ENCODE measurements at places on chromosomes 2 and 18.

DNA sequence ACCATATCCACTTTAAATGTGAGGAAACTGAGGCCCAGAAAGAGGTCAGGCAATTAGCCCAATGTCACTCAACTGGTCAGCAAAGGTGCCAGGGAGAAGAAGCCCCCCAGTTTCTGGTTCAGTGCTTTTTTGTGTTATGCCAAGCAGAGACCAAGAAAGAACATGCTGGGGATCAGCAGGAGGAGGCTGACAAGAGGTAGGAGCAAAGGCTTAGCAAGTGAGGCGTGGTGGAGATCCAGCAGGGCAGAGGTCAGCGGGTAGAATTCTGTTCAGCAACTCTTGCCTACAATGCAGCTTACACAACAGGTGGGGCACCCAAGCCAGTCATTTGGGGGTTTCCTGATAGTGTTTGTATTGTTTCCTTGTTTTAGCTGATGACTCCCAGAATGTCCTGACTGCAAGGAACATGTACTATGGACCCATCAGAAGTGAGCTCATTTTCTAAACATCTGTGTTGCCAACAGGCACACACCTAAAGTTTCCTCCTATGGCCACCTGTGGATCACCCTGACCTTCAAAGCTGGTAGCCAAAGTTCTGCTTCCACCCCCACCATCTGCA, 28.2 kb downstream of the LPIN2 start:
- DNase-seq = no peak

GRCh38 chr18:53909668-53910067, 314.8 kb downstream of the MBD2 start:
- DNase-seq = no peak

DNA sequence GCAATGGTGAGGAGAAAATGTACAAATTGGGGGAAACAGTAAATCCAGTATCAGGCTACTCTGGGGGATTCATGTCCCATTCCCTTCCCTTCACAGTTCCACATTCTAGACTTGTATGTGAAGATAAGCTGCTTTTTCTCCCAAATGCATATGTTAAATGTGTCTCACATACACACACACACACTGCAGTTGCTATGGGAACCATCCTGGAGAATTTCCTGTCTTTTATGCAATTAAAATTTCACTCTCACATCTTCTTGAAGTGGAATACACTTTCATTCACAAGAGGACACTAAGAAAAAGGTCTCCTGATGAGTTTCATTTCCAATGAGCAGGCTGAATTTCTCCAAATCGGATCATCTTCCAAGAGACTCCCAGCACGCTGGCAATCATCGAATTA, 366.0 kb downstream of the LRATD1 start:
- DNase-seq = no peak

GRCh38 chr2:10168221-10168620, 45.7 kb downstream of the RRM2 start:
- DNase-seq = peak; percentile 43

- no peak for DNase-seq
Measured at GRCh38 chr18:25174324-25174723, 177.6 kb downstream of the ZNF521 start.

GRCh38 chr18:3995476-3996102, 459.5 kb downstream of the DLGAP1 start:
- DNase-seq = peak; percentile 74

GRCh38 chr2:8544171-8544785, 137.6 kb upstream of the ID2 start:
- DNase-seq = no peak

- peak; percentile 29 for DNase-seq
Measured at GRCh38 chr18:75874401-75875089, 447.0 kb upstream of the SMIM21 start.

GRCh38 chr18:59721931-59722330, 24.7 kb upstream of the CCBE1 start:
- no peak for DNase-seq

DNA sequence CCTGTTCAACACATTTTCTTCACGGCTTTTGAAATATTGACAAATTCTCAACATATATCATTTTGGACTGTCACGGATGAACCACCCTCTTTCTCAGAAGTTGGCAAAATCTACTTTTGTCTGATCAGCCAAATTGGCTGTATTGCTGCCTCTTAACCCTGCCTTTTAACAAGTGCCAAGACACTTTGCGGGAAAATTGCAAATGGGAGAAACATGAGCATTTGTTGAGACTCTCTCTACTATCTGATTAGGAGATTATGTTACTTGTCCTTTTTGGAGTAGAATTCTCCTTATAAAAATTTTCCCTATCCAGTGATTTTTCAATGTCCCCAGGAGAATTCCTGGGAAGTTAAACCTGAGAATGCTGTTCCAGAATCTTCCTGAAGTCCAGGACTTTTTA, 256.2 kb upstream of the ZSWIM2 start:
- DNase-seq = no peak

- no peak for DNase-seq
Measured at GRCh38 chr2:99476629-99477028, 13.2 kb downstream of the REV1 start.
